T follicular helper cell (primary cell): ENCODE measurements at places on chromosomes 2 and 18.

DNA sequence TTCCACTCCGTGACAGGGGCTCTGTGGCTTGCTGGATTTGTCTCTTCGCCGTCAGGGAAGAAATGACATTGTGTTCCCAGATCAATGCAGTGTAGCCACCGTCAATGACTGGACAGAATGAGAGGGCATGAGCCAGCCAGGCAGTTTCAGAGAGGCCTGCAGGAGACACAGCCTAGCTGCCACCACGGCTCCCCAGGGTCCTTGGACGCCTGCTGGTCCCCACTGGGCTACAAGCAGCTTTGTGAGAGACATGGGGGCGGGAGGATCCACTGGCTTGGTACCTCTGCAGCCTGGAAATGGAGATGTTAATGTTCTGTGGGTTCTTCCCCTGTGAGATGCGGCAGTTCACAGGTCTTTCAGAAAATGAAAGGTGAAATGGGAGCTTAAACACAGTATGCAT, 12.1 kb upstream of the AMER3 start:
- DNase-seq = no peak

GRCh38 chr2:159595410-159596046, 20.8 kb downstream of the BAZ2B start:
- no peak for DNase-seq

GRCh38 chr2:43127208-43127940, 99.0 kb downstream of the ZFP36L2 start:
- peak; percentile 82 for DNase-seq

DNA sequence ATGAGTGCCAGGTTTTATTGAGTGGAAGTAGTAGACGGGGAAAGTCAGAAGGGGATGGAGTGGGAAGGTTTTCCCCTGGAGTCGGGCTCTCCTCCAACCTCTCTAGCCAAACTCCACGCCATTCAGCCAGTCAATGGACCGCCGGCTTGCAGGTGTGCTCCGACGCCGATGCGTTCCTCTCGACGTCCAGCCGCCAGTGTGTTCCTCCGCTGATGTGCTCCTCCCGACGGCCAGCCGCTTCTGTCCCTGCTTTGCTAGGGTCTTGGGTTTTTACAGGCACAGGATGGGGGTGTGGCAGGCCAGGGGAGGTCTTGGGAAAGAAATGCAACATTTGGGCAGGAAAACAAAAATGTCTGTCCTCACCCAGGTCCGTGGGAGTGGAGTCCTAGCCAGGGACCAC, 94.3 kb upstream of the TEX51 start:
- no peak for DNase-seq

GRCh38 chr2:240386326-240386725, 49.1 kb upstream of the GPC1 start:
- DNase-seq = no peak

- DNase-seq = no peak
These were observed 456.2 kb downstream of the SPAG16 start for GRCh38 chr2:213740453-213740852.
